Type B pancreatic cell (in vitro differentiated cells): ENCODE measurements at places on chromosomes 6 and 20. TPM values are rescaled to one million over a fixed set of nuclear protein-coding genes. Genes with fewer than 3 reads are reported as not detected.

DNA sequence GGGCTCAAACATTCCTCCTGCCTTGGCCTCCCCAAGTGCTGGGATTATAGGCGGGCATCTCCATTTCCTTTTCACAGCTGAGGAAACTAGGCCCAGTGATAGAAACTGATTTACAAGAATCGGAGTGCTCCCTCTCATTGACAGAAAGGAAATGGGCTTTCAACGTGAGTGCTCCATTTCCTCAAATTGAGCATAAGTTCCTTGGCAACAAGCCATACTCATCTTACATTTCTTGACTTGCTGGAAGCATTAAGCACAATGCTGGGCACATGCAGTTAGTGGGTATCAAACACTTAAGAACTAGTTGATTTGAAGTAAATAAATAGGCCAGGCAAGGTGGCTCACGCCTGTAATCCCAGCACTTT is 54.7 kb downstream of the FGD2 start:
- peaks cover 28% of the 10 kb centered on the region for H3K4me1 ChIP-seq
- no peaks in the 10 kb centered on the region for H3K36me3 ChIP-seq
- H3K27me3 ChIP-seq, result no peaks in the 10 kb centered on the region
- H3K27ac ChIP-seq, result peak overlapping the region; percentile 87

GRCh38 chr6:114157848-114158247 is 185.0 kb downstream of the HS3ST5 start:
- H3K27me3 ChIP-seq, result no peaks in the 10 kb centered on the region
- H3K4me1 ChIP-seq, result peaks cover 11% of the 10 kb centered on the region
- H3K27ac ChIP-seq, result peak overlapping the region; percentile 80
- H3K36me3 ChIP-seq, result no peaks in the 10 kb centered on the region

DNA sequence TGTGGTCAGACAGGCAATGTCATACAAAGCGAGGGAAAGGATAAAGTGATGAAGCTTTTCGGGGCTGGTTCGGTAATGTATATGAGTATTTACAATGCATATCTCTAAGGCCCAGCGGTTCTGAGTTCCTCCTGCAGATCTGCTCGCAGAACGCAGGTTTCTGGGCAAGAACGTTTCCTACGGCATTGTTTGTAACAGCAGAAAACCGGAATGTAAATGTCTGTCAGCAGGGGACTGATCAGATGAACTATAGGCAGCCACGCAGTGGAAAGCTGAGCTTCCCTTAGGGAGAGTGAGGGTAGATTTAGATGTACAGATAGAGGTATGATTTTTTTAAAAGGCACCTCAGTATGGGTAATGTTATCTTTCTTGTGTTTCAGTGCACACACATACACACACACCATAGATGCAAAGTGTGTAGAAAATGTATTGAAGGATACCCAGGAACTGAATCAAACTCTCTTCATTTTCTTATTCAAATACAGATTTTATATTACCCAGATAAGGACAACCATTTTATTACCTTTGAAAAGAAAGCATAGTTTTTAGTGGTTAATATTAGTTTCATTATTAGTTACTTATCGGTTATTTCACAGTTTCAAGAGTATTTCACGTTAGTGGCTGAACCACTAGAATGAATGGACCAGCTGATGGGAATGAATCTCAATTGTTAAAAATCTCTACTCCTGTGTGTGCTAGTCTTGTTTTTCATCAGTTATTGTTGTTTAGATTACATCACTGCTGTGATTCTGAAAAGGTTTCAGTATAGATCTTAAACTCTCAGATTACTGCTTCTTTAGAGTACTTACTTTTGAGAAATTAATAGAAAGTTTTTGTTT is 56.2 kb downstream of the SNX9 start:
- no peaks in the 10 kb centered on the region for H3K27me3 ChIP-seq

GRCh38 chr20:44454306-44454963 is 21.2 kb upstream of the TTPAL start:
- no peak for DNase-seq
- no peaks in the 10 kb centered on the region for H3K27me3 ChIP-seq
- no peak overlapping the region for H3K4me3 ChIP-seq
- H3K36me3 ChIP-seq, result no peaks in the 10 kb centered on the region
- H3K27ac ChIP-seq, result no peak overlapping the region

DNA sequence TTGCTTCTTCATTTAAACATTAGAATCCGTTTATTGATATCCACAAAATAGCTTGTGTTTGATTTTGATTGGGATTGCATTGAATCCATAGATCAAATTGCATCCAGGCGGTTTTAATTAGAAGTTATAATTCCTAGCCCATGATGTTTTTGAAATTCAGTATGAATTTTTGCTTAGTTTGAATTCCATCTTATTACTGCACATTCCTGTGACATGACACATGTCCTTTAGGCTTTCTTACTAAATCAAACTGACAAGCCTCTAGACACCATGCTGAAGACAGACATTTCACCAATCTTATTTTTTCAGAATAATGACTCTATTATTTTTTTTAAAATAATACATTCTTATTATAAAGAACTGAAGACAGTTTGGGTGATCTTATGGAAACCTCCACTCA is 21.4 kb upstream of the PI16 start:
- no peak overlapping the region for H3K4me3 ChIP-seq
- peak overlapping the region; percentile 85 for H3K27ac ChIP-seq
- peaks cover 16% of the 10 kb centered on the region for H3K4me1 ChIP-seq

- peaks cover 35% of the 10 kb centered on the region for H3K4me1 ChIP-seq
- H3K27ac ChIP-seq, result no peak overlapping the region
- no peaks in the 10 kb centered on the region for H3K36me3 ChIP-seq
- no peak for DNase-seq
Measured at GRCh38 chr20:62020935-62021701, 44.6 kb downstream of the TAF4 start.

DNA sequence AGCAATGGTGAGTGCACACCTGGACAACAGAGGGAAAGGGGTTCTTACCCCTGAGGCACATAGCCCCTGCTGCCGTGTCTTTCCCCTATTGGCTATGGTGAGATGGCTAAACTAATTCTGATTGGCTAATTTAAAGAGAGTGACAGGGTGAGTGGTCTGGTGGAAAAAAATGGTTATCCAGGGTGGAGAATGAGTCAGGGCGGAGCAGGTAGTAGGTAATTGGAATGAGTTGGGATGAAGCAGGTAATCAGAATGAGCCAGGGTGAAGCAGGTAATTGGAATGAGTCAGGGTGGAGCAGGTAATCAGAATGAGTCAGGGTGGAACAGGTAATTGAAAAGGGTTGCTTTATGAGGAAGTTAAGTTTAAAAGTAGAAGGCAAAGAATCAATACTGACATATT is 200.3 kb downstream of the EYA4 start:
- DNase-seq, result no peak
- H3K27ac ChIP-seq, result no peak overlapping the region
- H3K27me3 ChIP-seq, result no peaks in the 10 kb centered on the region
- H3K4me3 ChIP-seq, result no peak overlapping the region
- H3K36me3 ChIP-seq, result peaks cover 4% of the 10 kb centered on the region
- no peaks in the 10 kb centered on the region for H3K4me1 ChIP-seq

- no peak overlapping the region for H3K27ac ChIP-seq
- H3K27me3 ChIP-seq, result peaks cover 13% of the 10 kb centered on the region
- no peaks in the 10 kb centered on the region for H3K36me3 ChIP-seq
- no peak overlapping the region for H3K4me3 ChIP-seq
- no peak for DNase-seq
- no peaks in the 10 kb centered on the region for H3K4me1 ChIP-seq
Measured at GRCh38 chr6:44642870-44643522, 255.5 kb downstream of the CDC5L start.

GRCh38 chr6:27268803-27269202 is 21.3 kb downstream of the PRSS16 start:
- no peak overlapping the region for H3K4me3 ChIP-seq
- H3K27me3 ChIP-seq, result peaks cover 59% of the 10 kb centered on the region
- H3K36me3 ChIP-seq, result no peaks in the 10 kb centered on the region
- H3K4me1 ChIP-seq, result no peaks in the 10 kb centered on the region
- H3K27ac ChIP-seq, result no peak overlapping the region

GRCh38 chr6:66264376-66264775 is 557.4 kb upstream of the EYS start:
- no peak overlapping the region for H3K27ac ChIP-seq
- H3K36me3 ChIP-seq, result no peaks in the 10 kb centered on the region
- no peaks in the 10 kb centered on the region for H3K27me3 ChIP-seq
- no peaks in the 10 kb centered on the region for H3K4me1 ChIP-seq
- no peak overlapping the region for H3K4me3 ChIP-seq

DNA sequence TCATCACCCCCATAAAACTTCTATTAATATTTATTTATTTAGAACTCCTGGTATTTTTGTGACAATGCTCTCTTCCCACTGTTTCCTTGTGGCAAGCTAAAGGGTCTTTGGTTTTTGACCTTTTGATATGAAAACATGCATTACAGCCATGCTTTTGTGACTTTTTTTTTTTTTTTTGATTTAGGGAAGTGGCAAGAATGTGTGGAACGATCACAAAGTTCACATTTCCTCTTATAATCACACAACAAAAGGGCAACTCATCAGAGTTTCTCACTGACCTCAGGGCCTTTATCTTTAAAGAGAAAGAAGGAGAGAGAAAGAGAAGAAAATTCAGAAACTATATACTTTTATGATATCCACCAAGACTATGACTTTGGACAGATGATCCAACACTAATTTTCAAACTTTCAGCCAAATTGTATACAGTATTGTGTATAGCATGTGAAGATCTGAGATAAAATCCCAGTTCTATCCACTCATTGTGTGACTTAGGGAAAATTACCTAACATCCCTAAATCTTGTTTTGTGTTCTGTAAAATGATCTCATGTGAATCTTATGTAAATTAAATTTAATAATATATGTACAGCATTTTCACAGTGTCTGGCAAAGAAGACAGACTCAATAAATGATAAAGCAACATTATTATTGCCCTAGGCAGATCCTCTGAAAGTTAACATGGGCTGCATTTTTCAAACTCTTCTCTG is 106.8 kb upstream of the MARCKS start:
- no peaks in the 10 kb centered on the region for H3K27me3 ChIP-seq
- no peak for DNase-seq
- H3K27ac ChIP-seq, result no peak overlapping the region
- no peak overlapping the region for H3K4me3 ChIP-seq

- no peak overlapping the region for H3K27ac ChIP-seq
- peaks cover 9% of the 10 kb centered on the region for H3K36me3 ChIP-seq
- H3K27me3 ChIP-seq, result no peaks in the 10 kb centered on the region
- no peak for DNase-seq
Measured at GRCh38 chr6:5132731-5133130, 47.6 kb downstream of the PPP1R3G start.

DNA sequence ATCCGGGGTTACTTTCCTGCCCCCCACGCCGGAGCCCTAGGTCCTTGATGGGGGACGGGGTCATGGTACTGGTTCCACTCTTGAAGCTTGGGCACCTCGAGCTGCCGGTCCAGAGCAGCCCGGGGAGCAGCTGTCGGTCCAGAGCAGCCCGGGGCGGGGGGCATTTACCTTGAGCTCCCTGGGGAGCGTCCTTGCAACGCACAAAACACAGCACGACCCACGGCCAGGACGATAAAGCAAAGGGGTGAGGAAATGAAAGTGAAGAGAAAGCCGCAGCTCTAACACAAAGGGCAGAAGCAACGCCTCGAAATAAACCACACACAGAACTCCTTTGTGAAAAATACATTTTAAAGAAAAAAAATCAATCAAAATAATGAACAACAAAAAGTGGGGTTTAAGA is 39.1 kb downstream of the KCNQ2 start:
- no peaks in the 10 kb centered on the region for H3K27me3 ChIP-seq
- no peak overlapping the region for H3K4me3 ChIP-seq
- H3K27ac ChIP-seq, result no peak overlapping the region
- H3K4me1 ChIP-seq, result peaks cover 6% of the 10 kb centered on the region
- DNase-seq, result no peak

DNA sequence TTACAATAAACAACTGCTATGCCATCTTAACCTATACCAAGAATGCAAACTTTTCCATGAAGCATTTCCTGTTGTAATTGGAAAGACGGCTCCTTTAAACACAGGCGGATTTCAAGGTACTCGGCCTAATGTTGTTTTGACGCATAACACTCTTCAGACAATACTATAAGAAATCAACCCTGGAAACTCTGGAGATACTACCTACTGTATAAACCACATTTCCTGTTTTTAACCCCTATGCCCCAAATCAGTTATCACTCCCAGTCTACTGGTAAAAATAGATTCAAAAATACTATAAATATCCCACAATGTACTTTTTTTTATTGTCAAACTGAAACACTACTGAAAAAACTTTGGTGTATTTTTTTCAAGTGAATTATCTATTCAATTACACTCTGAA is 118.1 kb downstream of the IRF4 start:
- no peaks in the 10 kb centered on the region for H3K4me1 ChIP-seq
- H3K36me3 ChIP-seq, result peaks cover 12% of the 10 kb centered on the region
- H3K27me3 ChIP-seq, result no peaks in the 10 kb centered on the region

DNA sequence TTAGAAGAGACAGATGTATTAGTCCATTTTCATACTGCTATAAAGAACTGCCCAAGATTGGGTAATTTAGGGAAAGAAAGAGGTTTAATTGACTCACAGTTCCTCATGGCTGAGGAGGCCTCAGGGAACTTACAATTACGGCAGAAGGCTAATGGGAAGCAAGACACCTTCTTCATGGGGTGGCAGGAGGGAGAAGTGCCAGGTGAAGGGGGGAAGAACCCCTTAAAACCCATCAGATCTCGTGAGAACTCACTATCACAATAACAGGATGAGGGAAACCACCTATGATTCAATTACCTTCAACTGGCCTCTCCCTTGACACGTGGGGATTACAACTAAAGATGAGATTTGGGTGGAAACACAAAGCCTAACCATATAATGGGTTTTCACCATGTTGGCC is 28.9 kb upstream of the PNRC1 start:
- peaks cover 21% of the 10 kb centered on the region for H3K4me1 ChIP-seq
- no peak overlapping the region for H3K27ac ChIP-seq
- H3K36me3 ChIP-seq, result no peaks in the 10 kb centered on the region
- H3K27me3 ChIP-seq, result no peaks in the 10 kb centered on the region
- DNase-seq, result no peak
- no peak overlapping the region for H3K4me3 ChIP-seq

- H3K27me3 ChIP-seq, result no peaks in the 10 kb centered on the region
- H3K36me3 ChIP-seq, result no peaks in the 10 kb centered on the region
- peaks cover 26% of the 10 kb centered on the region for H3K4me1 ChIP-seq
- DNase-seq, result no peak
- H3K4me3 ChIP-seq, result no peak overlapping the region
Measured at GRCh38 chr6:19369785-19370184, 467.4 kb upstream of the ID4 start.

DNA sequence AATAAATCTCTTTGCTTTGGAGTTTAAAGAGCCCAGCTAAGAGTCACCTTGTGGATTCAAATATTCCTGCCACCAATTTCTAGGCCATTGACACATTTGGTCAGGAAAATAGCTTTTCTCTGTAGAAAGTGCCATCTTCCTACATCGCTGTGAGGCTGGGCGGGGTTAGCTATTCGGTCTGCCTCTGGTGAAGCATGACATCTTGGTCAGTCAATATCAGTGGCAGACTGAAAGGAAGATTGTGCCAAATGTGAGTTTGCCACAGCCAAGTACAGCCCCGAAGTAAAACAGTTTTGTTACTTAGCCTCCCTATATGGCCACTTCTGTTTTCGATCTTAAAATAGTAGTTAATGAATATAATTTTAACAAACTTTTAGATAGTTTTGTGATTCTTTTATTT is 65.5 kb upstream of the FABP7 start:
- no peak for DNase-seq
- peaks cover 11% of the 10 kb centered on the region for H3K4me1 ChIP-seq
- no peak overlapping the region for H3K4me3 ChIP-seq
- no peaks in the 10 kb centered on the region for H3K36me3 ChIP-seq
- H3K27me3 ChIP-seq, result no peaks in the 10 kb centered on the region

BIRC7 gene
- 1.2 TPM in 1 of 2 replicates, not detected in the other for total RNA-seq

ADIG gene
- not detected in 2 replicates for total RNA-seq

NT5E gene
- 6.6 and 11.6 TPM in 2 replicates for total RNA-seq

LIN28B gene
- total RNA-seq, result 7.6 and 22.3 TPM in 2 replicates

GINM1 gene
- total RNA-seq, result 29.2 and 29.4 TPM in 2 replicates

MAP7 gene
- 17.8 and 45.4 TPM in 2 replicates for total RNA-seq

MEP1A gene
- 3.6 and 22.4 TPM in 2 replicates for total RNA-seq
